Left hindlimb (tissue), 1 donor: ENCODE measurements at places on chromosomes 16 and 17.

GRCh38 chr16:57669476-57670162, 1.5 kb downstream of the ADGRG3 start:
- no peak for DNase-seq

DNA sequence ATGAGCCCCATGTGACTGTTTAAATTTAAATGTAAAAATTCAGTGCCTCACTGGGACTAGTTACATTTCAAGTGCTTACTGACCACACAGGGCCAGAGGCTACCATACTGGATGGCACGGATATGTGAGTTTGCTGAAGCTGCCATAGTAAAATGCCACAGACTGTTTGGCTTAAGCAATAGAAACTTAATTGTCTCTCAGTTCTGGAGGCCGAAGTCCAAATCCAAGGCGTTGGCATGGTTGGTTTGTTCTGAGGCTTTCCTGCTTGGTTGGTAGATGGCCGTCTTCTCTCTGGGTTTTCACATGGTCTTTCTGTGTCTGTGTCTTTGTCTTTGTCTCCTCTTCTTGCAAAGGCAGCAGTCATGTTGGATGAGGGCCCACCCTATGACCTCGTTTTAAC, 878.9 kb upstream of the RBFOX1 start:
- no peak for DNase-seq

- DNase-seq: no peak
Observed at GRCh38 chr17:19830061-19830460, 37.7 kb downstream of the ULK2 start.

DNA sequence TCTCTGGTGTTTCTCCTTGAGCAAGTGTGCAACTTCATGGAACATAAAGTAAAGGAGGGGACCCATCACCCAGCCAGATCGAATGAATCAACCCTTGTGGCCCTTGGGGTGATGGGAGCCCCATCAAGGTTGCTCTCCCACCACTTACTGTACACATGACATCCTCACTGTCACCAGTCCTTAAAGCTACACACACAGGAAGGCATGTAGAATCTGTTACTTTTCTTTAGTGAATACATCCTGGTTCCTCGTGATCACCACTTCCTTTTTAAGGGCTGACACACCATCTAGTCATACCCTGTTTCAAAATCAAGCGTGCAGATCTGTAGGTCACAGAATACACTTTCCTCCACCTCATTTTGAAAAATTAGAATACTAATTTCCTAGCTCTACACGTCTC, 22.6 kb upstream of the MPHOSPH6 start:
- DNase-seq: no peak

DNA sequence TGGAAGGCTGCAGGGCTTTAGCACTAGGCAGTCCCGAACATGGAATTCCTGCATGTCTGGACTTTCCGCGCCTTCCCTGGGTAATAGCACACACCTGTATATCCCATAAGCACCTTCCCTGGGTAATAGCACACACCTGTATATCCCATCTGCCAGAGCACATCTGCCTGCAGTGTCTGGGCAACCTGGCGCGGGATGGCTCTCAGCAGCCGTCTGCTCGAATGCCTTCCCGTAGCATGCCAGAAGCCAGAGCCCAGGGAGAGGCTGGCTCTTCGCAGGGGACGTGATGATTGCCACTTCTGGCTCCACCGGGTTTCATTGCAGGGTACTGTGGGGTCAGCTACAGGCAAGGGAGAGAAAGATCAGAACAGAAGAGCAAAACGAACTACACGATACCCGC, 21.3 kb downstream of the MBTPS1 start:
- DNase-seq: no peak

DNA sequence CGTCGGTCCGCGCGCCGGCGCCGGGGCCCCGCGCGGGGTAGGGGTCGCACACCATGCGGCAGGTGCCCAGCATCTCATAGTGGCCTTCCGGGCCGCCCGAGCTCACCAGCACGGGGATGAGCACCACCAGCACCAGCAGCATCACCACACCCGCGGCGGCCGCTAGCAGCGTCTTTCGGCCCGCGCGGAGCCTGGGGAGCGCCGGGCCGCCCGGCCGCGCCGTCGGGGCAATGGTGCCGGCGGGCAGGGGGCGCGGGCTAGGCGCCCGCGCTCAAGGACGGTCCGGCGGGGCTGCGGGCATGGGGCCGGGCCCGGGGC, 237 bp downstream of the C1QL1 start:
- DNase-seq: no peak

GRCh38 chr16:11586856-11587642, at the start of gene LITAF:
LITAF (minus strand) TSS chr16:11586919; CDS start chr16:11556730, 30,189 bp downstream.
- peak; percentile 84 for DNase-seq

- no peak for DNase-seq
Observed at GRCh38 chr16:69417520-69418199, 6.8 kb upstream of the CYB5B start.

DNA sequence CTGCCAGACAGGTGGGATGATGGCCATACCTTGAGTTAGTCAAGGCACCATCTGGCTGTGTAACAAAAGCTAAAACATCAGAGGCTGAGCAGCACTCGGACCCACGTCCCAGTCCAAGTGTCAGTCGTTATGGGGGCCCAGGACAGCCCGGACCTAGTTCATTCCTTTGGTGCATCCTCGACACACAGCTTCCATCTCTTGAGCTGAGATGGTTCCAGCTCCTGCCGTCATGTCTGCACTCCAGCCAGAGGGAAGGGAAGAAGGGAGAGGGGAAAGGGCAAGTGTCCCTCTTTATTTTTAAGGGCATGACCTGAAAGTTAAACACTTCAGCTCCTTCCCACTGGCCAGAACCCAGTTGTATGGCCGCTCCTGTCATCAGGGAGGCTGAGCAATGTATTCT, 218.0 kb downstream of the SEC14L1 start:
- DNase-seq: no peak

GRCh38 chr16:82464187-82464586, 162.6 kb upstream of the CDH13 start:
- no peak for DNase-seq

GRCh38 chr17:81842725-81843504, 8.1 kb upstream of the PPP1R27 start:
- DNase-seq: no peak

GRCh38 chr17:66762276-66762675, 72.6 kb upstream of the CACNG5 start:
- no peak for DNase-seq

- DNase-seq: no peak
Observed at GRCh38 chr17:19738073-19738449, 10.0 kb downstream of the ALDH3A1 start.

DNA sequence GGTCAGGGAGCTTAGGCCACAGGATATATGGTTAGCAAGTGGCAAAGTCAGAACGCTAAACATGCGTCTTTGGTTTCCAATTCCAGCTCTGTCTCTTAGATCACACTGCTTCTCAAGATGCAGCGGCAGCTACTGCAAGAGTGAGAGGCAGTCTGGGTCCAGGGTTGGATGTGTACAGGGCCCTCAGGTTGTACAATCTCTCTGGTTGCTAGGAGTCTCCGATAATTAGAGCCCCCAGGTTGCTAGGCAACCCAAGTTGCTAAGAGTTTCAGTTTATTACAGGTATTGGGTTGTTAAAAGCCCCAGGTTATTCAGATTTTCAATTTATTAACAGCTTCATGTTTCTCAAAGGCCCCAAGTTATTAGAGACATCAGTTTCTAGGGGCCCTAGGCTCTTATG, 15.5 kb upstream of the SPACA3 start:
- no peak for DNase-seq

DNA sequence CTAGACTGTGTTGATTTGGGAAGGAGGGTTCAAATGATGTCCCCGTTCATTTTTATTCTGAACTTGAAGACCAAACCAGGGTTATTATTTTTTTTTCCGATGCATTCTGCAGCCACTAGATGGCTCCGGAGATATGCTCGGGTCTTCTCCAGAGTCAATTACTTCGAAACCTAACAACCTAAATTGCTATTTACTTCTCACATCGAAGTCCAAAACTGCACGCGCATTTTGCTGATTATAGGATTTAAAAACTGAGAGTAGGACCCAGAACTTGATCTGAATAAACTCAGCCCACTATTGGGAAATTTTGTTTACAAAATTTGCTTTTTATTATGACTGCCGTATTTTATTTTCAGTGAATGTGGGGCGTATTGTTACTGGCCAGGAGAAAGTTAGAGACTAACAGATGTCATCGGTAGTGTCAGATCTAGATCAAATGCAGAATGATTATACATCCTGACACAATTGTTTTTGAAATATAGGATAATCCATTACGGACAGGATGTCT, 263.8 kb downstream of the HS3ST3A1 start:
- peak; percentile 48 for DNase-seq

GRCh38 chr17:31479062-31479408, 87.6 kb downstream of the RAB11FIP4 start:
- no peak for DNase-seq

GRCh38 chr17:15490634-15491261, 23.3 kb upstream of the CDRT4 start:
- DNase-seq: peak; percentile 61

- DNase-seq: no peak
Observed at GRCh38 chr17:6474906-6475305, 30.7 kb downstream of the PIMREG start.

GRCh38 chr17:55717898-55718735, 4.5 kb downstream of the TMEM100 start:
- peak; percentile 77 for DNase-seq

DNA sequence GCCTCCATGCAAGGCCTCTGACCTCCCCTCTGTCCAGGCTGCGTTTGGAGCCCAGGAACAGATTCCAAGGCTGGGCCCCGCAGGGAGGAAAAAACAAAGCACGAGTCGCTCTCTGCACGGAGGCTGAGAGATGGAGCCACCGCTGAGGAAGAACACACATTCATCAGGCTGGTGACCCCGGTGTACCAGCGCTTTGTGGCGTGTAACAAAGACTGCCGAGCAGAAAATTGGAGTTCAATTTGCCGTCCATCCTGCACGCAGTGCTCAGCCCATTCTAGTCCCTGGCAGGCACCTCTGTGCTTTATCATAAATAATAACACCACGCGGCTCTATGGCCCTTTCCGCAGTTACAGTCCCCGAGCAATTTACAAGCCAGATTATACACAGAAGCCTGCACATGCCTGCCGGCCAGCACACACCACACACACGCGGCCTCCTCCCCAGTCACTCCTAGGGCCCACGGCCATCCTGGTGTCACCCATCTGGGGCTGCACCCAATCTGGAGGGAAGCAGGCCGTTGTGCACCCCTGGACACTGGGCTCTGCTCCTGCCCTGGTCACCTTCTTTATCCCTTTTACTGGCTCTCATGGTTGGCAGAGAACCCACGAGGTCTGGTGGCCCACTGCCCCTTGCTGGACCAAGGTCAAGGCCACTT, 124.4 kb downstream of the SDK2 start:
- no peak for DNase-seq

GRCh38 chr16:48054881-48055601, 100.8 kb downstream of the ABCC12 start:
- DNase-seq: peak; percentile 48

DNA sequence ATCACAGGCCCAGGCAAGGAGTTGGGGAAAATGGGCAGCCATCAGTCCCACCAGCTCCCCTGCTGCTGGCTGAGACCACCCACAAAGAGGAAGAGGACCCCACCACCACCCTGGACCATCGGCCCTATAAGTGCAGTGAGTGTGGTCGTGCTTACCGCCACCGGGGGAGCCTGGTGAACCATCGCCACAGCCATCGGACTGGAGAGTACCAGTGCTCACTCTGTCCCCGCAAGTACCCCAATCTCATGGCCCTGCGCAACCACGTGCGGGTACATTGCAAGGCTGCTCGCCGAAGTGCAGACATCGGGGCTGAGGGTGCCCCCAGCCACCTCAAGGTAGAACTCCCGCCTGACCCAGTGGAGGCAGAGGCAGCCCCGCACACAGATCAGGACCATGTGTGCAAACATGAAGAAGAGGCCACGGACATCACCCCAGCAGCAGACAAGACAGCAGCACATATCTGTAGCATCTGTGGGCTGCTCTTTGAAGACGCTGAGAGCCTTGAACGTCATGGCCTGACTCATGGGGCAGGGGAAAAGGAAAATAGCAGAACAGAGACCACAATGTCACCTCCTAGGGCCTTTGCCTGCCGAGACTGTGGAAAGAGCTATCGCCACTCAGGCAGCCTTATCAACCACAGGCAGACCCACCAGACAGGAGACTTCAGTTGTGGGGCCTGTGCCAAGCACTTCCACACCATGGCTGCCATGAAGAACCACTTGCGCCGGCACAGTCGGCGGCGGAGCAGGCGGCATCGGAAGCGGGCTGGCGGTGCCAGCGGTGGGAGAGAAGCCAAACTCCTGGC, 3.6 kb downstream of the ZNF646 start:
- DNase-seq: no peak

GRCh38 chr17:13036751-13037150, 18.9 kb upstream of the ELAC2 start:
- DNase-seq: no peak
